Suprapubic skin (tissue), 4 donors: ENCODE measurements at places on chromosomes 6 and 20. TPM values are rescaled to one million over a fixed set of nuclear protein-coding genes. Genes with fewer than 3 reads are reported as not detected.
A peak's percentile ranks its signal among the peaks of the same experiment; 100 is the strongest.

GRCh38 chr6:16190214-16190613, 48.2 kb upstream of the GMPR start:
- no peak for DNase-seq

- DNase-seq: peak; percentile 79
These were observed 18.0 kb downstream of the TUBB2A start for GRCh38 chr6:3139090-3139903.

- DNase-seq: no peak
These were observed 182.7 kb downstream of the TAF4 start for GRCh38 chr20:61882716-61883615.

- no peak for DNase-seq
These were observed 706.5 kb upstream of the MAN1A1 start for GRCh38 chr6:120056085-120056484.

GRCh38 chr20:4602297-4602631, 119.4 kb upstream of the PRND start:
- DNase-seq: no peak

DNA sequence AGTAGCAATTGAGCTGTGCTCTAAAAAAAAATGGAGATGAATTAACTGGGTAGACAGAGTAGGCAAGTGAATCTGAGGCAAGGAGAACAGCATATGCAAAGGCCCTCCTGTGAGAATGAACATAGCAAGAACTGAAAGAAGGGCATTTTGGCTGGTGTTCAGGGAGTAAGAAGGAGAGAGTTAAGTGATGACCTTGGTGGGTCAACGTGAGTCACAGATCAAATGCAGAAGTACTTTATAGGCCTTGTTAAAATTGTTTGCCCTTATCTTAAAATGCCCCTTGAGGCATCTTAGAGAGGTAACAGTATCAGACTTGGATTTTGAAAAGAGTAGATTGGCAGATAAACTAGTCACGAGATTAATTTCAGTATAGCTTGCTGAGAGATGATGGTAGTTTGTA, 24.5 kb downstream of the NDUFAF5 start:
- no peak for DNase-seq

DNA sequence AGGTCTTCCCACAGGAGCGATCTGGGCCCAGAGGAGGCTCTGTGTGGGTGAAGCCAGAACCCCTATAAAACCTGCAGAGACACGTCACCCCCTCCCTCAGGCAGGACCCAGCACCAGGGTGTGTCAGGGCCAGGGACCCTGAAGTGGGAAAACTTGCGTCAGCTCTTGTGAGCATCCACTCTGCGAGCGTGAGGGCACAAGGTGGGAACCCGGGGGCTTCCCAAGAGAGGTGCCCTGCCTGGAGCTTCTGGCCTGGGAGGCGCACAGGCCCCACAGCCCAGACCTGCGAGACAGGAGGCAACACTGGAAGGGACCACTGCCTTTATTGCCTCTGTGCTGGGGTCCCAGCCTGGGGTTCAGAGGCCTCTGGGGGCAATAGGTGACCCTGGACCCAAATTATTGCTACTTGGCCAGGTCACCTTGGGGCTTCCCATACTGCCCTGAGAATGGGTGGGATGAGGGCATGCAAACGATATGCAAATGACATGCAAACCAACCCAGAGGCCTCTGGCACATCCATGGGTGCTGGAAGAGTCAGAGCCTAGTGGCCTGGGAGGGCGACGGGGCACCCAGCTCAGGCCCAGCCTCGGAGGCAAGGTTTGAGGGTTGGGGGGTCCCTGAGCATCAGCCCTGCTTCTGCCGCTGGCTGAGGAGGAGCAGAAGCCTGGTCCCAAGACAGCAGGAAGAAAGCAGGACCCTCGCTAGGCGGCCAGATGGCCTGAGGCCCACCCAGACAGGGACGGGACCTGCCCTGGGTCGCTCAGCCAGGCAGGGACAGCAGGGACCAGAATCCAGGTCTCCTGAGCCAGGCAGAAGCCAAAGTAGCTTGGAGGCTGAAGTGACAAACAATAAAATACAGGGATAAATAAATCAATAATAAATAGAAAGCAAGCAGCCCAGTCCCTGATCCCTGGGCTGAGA, 5.1 kb upstream of the C20orf144 start:
- no peak for DNase-seq

DNA sequence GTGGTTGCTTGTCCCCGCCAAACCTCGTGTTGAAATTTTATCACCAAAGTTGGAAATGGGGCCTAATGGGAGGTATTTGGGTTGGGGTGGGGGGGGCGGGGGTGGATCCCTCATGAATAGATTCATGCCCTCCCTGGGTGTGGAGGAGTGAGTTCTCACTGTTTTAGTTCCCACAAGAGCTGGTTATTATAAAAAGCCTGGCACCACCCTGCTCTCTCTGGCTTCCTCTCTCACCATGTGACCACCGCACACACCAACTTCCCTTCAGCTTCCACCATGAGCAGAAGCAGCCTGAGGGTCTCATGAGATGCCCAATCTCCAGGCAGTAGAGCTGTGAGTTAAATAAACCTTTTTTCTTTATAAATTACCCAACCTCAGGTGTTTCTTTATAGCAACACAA, 111.3 kb downstream of the PRDM1 start:
- no peak for DNase-seq

DNA sequence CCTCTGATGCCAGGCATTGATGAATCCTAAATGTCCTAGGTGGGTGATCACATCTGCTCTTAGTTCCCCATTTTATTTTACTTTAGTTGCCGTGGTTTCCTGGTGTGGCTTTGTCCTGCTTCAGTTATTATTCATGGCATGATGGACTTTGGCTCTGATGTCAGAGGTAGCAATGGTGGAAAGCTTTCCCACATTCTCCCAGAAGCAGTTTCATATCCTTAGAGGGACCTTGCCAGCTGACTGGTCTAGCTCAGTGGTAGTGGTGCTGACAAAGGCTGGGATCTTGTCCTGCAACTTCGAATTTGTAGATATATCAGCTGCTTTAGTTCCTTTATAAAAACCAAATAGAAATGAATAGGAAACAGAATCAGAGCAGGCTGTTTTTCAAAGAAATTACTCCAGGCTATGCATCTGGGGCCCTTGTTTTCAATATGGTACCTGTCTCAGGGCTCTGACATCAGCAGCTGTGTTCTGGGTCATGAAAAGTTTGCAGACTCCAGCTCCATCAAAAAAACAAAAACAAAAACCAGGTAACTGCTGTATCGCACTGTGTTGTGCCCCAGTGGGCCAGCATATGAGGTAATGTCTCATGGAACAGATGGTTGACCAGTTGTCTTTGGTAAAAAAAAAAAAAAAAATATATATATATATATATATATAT, 133.7 kb downstream of the PLCB4 start:
- no peak for DNase-seq

- DNase-seq: no peak
These were observed 127.9 kb upstream of the ADGRF1 start for GRCh38 chr6:47169785-47170616.

DNA sequence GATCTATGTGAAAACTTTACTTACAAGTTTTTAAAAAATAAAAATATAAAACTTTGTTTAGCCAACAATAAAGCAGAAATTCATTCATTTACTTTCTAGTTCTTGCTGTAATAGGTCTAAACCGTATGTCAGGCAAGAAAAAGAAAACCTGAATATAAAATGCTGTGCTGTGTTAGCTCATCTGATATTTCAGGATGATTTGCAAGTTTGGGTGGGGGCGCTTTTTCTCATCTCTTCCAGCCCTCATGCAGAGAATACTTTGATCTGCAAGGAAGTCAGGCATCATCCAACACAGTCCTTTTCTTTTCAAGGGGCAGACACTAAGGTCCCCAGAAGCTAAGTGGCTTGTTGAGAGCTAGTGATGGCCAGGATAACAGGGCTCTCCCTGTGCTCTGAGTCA, 153.2 kb downstream of the TBC1D7 start:
- DNase-seq: no peak

DNA sequence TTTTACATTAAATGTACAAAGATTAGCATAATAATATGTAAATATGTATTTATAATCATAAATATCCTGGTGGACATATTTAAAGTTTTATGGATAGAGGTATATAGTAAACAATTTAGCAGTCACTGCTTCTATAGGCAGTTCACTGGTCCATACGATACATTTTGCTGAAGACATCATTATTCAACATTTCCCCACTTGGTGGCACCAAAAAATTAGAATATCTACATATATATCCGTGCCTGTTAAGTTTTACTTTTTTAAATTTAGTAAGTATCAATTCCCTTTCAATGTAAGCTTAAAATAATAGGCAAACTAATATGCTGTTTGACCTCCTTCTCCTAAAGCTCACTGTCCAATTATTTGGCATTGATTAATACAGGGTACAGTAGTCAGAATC, 64.2 kb downstream of the LMBRD1 start:
- no peak for DNase-seq

- DNase-seq: no peak
These were observed 9.0 kb downstream of the ADA start for GRCh38 chr20:44642203-44643153.

DNA sequence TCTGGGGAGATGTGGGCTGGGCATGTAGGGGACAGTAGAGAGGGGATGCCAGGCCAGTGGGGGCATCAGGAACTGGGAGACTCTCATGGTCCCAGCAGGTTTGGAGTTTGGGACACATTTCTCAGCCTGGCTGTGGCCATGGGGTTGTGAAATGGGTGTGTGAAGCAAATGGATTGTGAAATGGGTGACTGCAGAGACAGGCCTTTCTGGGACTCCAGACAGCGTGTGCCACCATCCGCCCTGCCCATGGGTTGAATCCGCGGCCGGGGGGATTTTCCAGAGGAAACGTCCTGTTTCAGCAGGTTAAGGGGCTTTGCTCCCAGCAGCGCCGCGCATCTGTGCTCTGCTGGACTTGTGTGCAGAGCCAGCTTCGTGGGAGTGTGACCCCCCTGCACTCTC, 3.7 kb upstream of the PMEPA1 start:
- DNase-seq: peak; percentile 84

DNA sequence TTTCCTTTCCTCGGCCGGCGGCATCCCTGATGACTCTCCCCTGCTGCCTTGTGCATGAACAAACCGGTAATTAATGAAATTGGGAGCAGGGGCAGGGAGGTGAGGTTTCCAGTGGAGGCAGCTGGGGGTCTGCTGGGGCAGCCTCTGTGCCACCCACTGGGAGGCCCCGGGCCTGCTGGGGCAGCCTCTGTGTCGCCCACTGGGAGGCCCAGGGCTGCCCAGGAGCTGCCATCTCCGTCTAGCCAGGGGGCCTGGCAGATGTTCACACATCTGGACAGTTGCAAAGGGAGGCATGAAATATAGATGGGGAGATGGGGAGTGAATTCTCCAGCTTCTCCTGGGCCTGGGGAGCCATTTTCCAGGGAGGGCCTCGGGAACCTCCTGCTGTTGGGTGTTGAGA, 33.8 kb downstream of the TOX2 start:
- DNase-seq: no peak

DNA sequence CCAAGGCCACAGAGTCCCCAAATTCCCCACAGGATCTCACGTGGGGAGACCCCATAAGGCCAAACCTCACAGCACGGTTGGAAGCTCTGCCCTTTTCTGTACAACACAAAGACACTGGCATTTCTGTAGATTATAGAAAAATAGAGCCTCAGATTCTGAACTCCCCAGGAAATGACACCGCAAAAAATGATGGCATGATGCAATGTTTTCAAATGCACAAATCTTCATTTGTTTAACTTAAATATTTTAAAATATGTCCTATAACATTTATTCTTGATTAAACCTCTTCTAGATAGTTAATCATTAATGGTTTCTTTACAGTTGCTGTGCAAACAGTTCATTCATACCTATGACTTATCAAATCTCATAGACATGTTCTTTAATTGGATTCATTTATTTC, 33.8 kb downstream of the SIM1 start:
- DNase-seq: no peak

DNA sequence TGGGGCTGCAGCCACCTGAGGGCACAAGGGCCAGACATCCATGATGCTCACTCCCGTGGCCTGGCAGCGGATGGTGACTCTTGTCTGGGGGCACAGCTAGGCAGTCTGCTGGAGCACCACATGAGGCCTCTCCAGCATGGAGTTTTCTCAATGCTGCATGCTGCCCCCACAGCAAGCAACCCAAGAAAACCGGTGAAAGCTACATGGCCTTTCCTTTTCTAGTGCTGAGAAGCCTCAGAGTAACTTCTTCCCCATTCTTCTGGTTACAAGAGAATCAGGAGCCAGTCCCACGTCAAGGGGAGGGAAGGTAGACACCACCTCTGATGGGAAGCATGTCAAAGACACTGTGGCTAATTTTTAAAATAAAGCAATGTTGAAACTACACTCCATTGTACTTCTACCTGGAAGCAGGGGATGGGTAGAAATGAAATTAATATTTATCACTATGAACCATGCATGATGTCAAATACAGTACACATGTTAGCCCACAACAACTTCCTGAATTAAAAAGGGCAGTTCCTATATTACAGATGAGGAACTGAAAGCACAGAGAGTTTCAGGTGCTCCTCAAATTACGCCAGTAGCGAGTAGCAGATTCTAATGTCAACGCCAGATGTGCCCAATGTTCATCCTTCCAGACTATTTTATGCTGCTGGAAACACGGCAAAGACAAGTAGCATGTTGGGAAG, 101.5 kb downstream of the LAMP5 start:
- DNase-seq: no peak

- DNase-seq: no peak
These were observed 294.3 kb upstream of the BMP2 start for GRCh38 chr20:6473197-6473596.

DNA sequence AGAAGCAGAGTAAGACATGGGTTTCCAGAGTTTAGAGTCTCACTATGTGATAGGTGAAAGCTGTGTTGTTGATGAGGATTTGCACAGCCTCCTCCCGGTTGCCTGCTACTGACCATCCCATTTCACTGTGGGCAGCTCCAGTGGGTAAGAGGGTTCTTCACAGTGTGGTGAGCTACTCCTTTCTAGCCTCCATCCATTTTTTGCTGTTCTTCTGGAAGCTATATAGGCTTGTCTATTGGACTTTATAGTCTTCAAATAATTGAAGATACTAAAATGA, 13.4 kb downstream of the UST start:
- no peak for DNase-seq

- no peak for DNase-seq
These were observed 159.3 kb downstream of the CD83 start for GRCh38 chr6:14276667-14277404.

GRCh38 chr6:51929934-51930574, 157.4 kb downstream of the PKHD1 start:
- DNase-seq: no peak

DNA sequence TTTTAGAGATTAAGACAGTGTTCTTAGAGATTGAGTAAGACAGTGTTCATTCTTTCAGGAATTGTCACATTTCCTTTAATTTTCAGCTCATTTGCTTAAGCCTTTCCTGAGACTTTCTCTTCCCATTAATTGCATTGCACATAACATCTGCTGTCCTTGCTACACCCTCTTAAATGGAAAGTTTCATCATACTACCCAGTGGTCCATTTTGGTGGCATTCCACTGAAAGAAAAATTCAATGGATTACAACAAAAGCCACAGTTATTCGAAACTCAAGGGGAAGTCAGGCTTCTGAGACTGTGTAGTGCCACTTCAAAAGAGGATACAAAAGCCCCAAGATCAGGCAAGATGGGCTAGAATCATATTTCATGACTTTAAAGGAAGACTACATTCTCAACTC, 64.0 kb downstream of the RSPO3 start:
- no peak for DNase-seq

- no peak for DNase-seq
These were observed 585 bp upstream of the DSE start for GRCh38 chr6:116369964-116370759.

LSM14B gene
- 45.7 TPM for total RNA-seq

RXRB gene
- total RNA-seq: 18.6 TPM

NCOA5 gene
- 23.2 TPM for total RNA-seq

DDX43 gene
- 3.1 TPM for total RNA-seq

PPP1R18 gene
- total RNA-seq: 31.0 TPM

PNLDC1 gene
- total RNA-seq: 2.7 TPM

TP53TG5 gene
- not detected for total RNA-seq

FRK gene
- total RNA-seq: 3.1 TPM

PAK5 gene
- not detected for total RNA-seq

MYB gene
- total RNA-seq: 18.0 TPM

ZSCAN9 gene
- total RNA-seq: 3.6 TPM
